ENCODE measurements at places on chromosomes 3 and 15. TPM values are rescaled to one million over a fixed set of nuclear protein-coding genes. Genes with fewer than 3 reads are reported as not detected.

DNA sequence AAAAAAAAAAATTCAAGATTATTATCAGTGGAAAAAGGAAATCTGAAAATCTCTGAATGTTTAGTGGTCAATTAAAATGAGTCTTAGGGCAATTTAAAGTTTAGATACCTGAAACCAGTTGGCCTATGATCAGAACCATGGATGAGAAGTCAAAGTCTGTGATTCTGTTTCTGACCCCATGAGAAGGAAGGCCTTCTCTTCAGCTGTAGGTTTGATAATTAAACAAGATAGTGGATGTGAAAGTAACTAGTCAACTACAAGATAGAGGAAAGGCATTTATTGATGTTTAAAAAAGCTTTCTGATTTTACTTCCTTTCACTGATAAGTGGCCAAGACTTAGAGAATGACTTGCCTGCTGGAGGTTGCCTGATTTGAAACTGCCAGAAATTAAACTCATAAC, 8.7 kb downstream of the PLS1 start:
- DNase-seq = no peak

GRCh38 chr3:107184375-107184774, 192.9 kb upstream of the CCDC54 start:
- DNase-seq = no peak

- no peak for DNase-seq
Observed at GRCh38 chr3:8962226-8962861, 928 bp downstream of the RAD18 start.

- DNase-seq = no peak
Observed at GRCh38 chr15:45527086-45527485, 4.5 kb upstream of the SLC30A4 start.

Gene UTS2B
- not detected for total RNA-seq

DNA sequence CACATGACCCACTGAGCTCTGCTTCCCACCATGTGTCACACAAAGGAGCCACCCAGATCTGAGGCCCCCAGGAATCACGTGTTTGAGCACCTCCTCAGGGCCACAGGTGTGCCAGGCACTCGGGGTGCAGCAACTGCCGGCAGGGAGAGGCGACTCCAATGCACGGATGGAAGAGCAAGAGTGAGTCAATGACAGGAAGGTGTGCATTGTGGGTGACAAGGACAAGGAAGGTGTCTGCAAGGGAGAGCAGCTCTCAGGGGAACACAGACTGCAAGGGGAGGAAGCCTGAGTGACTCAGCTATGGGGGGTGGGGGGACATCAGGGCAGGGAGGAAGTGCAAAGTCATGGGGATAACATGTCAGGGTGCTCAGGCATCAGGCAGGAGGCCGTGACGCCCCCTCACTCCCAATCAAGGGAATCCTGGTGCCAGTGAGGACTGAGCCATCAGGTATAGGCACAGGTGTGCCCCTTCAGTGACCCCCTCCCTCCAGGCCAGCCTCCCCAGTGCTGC, 67.4 kb downstream of the NUP210 start:
- DNase-seq = no peak

- no peak for DNase-seq
Observed at GRCh38 chr3:109275702-109276293, 40.5 kb downstream of the DPPA2 start.

Gene CNTN6
- not detected for total RNA-seq

DNA sequence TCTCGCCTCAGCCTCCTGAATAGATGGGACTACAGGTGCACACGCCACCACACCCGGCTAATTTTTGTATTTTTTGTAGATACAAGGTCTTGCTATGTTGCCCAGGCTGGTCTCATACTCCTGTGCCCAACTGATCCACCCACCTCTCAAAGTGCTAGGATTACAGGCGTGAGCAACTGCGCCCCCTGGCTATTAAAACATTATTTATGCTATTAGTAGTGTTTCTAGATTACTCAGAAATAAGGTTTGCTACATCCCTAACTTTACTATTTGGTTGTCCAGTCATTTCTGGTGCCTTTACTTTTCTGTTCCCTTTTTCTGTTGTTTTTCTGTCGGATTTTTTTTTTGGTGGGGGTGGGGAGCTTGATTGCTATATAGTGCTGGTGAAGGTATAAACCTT, 393.6 kb upstream of the TPM1 start:
- no peak for DNase-seq

Gene RBM6
- total RNA-seq = 147 TPM

Data from tibial nerve (tissue), 4 donors.